ENCODE measurements at places on chromosomes 13 and 19.

GRCh38 chr19:13300421-13301030 lies 150.3 kb downstream of the IER2 start:
- no peak for DNase-seq

GRCh38 chr19:7549429-7550148 lies 14.1 kb downstream of the PNPLA6 start:
- peak; percentile 8 for DNase-seq

DNA sequence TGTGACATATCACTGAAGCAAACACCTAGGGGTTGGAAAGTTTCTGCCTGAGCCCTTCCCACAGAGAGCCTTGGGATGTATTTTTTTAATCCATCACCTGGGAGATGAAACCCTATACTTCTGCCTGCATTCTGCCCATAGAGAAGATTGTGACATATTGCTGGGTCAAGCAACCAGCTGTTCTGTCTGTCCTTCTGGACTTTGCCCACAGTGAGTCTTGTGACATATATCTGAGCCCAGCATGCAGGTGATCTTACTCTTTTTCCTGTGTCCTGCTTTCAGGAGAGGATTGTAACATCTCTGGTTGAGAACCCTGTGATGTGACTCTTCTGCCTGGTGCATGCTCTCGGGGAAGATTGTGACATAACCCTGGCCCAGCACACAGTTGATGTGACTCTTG lies 24.9 kb upstream of the ZNF681 start:
- DNase-seq = no peak

DNA sequence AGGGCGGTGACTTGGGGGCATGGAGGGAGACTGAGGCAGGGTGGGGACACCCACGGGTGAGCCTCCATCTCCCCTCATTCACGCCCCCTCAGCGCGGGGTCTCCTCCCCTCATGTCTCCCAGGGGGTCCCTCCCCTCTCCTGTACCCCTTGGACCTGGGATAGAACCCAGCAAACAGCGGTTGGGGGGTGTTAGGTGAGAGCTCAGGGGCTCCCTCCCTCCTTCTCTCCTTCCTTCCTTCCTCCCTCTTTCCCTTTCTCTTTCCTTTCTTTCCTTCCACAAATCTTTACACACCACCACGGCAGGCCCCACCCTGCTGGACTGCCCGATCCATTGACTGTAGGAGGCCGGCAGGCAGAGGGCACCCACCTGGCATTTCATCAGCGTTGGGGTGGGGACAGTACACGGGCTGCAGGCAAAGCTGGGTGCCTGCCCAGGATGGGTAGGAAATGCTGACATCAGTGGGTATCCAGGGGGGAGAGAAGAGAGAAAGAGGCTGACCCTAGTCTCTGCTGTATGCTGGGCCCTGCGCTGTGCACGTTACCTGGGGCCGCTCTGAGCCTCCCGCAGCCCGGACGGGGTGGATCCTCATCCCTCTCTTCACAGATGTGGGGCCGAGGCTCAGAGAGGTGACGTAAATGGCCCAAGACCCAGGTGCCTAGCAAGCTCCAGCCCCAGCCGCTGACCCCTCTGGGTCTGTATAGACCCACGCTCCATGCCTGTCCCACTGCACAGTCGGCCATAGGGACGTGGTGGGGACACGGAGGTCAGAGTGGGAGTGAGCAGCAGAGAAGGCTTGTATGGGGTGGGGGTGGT lies 3.5 kb downstream of the SSC5D start:
- peak; percentile 57 for DNase-seq

DNA sequence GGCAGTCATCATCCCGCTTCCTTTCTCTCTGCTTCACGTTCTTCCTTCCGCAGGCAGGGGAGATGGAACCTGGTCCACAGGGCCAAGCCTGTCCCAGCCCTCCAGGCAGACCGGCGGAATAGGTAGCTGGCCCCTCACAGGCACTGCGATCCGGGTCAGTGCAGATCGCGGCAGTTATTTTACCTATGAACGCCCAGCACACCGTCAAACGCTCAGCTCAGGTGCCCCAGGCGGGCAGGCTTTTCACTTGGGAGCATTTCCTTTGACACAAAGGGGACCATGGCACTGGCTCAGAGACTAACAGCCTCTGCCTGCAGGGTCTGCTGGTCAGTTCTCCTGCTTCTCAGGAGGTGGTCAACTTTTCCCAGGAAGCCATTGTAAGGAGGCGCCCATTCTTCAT lies 97.0 kb upstream of the ZNF98 start:
- DNase-seq = no peak

DNA sequence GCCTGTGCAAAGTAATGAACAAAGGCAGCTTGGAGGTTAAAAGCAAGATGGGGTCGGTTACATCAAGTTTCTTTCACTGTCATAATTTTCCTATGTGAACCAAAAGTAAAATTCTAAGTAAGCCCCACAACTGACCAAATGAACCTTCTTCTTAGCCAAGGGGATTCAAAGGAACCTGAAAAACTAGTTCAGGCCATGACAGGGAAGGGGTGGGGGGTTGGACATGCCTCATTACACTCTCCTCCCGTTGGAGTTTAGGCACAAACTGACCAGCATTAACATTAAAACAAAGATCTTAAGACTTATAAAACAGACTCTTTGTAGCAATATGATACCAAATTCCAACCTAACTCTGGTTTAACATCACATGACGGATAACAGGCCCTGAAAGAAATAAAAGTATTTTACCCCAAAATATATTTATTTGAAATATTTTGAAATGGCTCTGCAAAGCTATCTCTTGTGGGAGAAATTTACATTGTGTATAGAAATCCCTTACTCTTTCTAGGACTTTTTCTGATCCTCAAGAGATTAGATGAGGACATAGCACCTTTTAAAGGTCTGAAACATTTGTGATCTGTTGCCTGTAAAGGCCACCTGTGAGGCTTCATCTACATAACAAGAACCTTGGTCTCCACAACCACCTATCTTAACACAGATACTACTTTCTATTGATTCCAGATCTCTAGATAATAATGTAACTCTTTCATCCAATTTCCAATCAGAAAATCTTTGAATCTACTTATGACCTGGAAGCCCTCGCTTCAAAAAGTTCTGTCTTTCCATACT lies 1829.0 kb upstream of the MIR17HG start:
- DNase-seq = no peak

DNA sequence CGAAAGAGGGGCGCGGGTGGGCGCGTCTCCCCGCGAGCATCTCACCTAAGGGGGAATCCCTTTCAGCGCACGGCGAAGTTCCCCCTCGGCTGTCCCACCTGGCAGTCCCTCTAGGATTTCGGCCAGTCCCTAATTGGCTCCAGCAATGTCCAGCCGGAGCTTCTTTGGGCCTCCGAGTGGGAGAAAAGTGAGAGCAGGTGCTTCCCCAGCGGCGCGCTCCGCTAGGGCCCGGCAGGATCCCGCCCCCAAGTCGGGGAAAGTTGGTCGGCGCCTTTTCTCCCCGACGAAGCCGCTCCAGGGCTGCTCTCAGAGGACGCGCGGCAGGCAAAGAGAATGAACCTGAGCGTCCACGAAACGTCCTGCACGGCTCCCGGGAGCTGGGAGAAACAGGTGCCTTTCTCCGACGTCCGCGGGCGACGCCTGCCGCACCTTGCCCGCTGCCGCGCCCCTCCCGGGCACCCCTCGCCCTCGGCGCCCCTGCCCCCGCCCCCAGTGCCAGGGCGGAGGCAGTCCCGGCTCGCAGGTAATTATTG lies 366 bp upstream of the KL start:
- DNase-seq = peak; percentile 53

DNA sequence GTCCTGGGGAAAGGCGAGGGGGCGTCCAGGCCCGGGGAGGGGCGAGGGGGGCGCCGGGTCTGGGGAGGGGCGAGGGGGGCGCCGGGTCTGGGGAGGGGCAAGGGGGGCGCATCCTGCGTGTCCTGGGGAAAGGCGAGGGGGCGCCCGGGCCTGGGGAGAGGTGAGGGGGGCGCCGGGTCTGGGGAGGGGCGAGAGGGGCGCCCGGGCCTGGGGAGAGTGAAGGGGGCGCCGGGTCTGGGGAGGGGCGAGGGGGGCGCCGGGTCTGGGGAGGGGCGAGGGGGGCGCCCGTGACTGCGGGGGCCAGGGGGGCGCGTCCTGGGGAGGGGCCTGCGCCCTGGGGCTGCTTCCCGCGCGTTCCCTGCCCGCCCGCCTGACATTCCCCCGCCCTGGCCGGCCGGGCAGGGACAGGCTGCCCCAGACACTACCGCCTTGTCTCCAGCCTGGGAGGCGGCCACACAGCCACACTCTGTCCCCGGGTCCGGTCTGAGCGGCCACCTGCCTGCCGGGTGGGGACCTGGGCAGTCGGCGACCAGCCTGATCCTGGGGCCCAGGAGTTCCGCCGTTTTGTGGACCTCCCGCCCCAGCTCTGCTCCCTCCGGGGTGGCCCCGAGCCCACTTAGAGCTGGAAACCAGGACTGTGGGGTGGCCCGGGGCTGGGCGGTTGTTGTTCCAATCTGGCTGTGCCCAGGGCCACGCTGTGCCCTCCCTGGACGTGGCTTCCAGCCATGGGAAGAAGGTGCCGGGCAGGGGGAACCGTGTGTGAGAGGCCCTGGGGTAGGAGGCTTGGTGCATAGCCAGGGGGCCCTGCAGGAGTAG lies 11.8 kb downstream of the PALM start:
- peak; percentile 65 for DNase-seq

DNA sequence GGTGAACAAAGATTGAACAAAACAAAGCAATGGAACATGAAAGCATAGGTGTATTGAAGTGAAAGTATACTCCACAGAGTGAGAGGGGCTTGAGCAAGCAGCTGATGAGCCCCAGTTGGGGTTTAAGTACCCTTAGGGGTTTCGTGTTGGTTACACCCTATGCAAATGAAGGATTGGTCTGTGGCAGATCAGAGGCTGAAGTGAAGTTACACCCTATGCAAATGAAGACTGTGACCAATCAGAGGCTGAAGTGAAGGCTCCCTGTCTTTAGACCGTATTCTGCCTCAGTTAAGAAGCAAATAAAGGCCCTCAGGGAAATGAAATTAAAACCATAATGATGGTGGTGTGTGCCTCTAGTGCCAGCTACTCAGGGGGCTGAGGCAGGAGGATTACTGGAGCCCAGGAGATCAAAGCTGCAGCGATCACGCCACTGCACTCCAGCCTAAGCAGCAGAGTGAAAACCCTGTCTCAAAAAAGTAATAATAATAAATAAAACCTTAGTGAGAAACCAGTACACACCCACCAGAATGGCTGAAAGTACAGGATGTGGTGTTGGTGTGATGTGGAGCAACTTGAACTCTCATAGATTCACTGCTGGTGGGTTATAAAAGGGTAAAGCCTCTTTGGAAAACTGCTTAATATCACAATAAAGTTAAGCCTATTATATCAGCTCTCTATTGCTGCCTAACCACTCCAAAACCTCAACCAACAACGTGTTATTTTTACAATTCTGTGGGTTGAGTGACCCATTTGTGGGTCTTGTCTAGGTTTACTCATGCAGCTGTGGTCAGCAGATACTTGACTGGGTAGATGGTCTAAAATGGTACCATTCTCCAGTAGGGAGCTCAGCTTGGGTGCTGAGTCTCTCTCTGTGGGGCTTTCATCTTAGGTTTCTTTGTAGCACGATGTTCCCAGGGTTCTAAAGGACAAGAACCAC lies 12.8 kb upstream of the UPF3A start:
- no peak for DNase-seq

GRCh38 chr13:110258876-110259631 lies 47.9 kb downstream of the COL4A1 start:
- no peak for DNase-seq

- DNase-seq = no peak
Observed at GRCh38 chr13:21641629-21642028, 29.2 kb upstream of the FGF9 start.

DNA sequence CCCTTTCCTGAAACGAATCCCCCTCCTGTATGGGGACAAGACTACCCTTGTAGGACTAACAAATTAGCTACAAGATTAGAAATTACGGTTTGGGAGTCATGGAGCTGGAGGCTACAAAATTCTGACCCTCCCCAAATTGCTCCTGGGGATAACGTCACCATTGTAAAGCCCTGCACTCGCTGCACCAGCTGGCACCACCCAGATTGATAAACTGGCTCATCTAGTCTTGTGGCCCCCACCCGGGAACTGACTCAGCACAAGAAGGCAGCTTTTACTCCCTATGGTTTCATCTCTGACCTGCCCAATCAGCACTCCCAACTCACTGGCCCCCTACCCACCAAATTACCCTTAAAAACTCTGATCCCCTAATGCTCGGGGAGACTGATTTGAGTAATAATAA lies 150.6 kb upstream of the TSC22D1 start:
- DNase-seq = no peak

- DNase-seq = peak; percentile 40
Observed at GRCh38 chr19:52898101-52898500, 666 bp upstream of the ZNF320 start.
